Activated CD4-positive, alpha-beta T cell treated with anti-CD3 and anti-CD28 coated beads, Interleukin-10, Interleukin-2, amounts not matched to agents 100 ng/mL and 50 ng/mL, durations not matched to agents 16 hours and 8 hours (primary cell): ENCODE measurements at places on chromosomes 7 and 10.

GRCh38 chr7:106534271-106534846, 126.6 kb downstream of the CCDC71L start:
- DNase-seq: no peak

DNA sequence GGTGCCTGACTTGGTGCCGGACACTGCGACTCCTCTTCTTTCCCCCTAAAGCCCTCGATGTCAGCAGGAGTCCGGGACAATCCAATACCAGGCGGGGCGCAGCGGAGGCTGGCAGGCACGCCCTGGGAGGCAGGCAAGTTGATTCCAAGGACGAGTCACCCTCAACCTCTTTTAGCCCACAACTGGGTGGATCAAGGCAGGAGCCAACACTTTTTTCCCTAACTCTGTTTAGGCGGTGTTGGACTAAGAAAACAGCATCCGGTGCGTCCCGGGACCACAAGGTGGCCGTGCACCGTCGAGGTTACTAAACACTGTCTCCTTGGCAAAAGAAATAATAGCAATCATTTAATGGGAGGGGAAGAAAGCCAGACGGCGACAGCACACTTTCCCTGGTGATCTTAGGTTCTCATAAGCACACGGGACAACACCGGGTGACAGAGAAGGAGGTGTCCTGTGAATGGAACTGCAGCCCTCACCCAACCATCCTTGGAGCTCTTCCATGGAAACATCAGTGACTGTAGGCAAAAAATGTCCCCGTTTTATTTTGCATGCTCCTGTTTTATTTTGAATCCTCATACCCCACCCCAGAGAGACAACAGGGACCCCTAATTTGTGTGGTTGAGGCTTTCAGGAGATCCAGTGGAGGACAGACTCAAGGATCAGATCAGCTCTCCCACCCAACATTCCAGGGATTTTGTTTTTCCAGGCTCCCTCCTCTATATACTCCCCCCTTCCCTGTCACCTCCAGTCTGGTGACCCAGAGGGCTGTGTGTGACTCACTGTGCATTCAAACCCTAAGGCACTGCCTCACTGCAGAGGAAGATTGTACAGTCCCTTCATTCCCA, 1.3 kb upstream of the CALCR start:
- DNase-seq: no peak

GRCh38 chr7:77409739-77410547, 6.2 kb downstream of the GSAP start:
- no peak for DNase-seq

- peak; percentile 89 for DNase-seq
These were observed 49.7 kb downstream of the DNAJC12 start for GRCh38 chr10:67788028-67788886.

DNA sequence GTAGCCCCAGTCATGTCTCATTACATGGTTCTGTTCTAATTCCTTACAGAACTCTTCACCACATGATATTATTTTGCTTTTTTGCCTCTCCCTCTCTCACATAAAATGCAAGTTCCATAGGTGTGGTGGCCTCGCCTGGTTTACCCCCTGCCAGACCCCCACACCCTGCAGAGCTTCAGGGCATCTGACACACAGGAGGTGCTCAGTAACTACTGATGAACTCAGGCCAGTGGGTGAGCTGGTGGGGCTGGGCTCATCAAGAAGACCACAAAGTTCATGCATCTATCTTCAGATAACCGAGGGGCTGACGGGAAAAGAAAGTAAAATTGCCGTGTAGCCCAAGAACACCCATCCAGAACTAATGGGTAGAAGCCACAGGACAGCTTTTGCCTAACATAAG, 253.1 kb downstream of the GRID1 start:
- DNase-seq: no peak

DNA sequence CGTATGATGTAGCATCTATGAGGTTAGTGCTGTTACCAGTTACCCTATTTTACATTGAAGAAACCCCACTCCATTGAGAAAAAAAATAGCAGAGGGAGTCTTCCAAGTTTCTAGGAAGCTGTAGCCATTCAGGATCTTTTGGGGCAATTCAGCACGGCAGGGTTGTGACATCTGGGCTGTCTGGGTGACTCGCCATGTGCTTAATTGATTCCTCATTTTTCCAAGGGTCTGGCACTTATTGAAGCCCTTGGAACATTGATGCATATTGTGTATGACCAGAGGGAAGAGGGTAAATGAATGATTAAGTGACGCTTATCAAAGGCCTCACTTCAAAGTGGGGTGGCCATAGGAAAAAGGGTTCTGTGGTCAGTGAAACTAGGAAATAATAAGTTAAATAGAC, 248.7 kb downstream of the ARHGAP12 start:
- DNase-seq: no peak

DNA sequence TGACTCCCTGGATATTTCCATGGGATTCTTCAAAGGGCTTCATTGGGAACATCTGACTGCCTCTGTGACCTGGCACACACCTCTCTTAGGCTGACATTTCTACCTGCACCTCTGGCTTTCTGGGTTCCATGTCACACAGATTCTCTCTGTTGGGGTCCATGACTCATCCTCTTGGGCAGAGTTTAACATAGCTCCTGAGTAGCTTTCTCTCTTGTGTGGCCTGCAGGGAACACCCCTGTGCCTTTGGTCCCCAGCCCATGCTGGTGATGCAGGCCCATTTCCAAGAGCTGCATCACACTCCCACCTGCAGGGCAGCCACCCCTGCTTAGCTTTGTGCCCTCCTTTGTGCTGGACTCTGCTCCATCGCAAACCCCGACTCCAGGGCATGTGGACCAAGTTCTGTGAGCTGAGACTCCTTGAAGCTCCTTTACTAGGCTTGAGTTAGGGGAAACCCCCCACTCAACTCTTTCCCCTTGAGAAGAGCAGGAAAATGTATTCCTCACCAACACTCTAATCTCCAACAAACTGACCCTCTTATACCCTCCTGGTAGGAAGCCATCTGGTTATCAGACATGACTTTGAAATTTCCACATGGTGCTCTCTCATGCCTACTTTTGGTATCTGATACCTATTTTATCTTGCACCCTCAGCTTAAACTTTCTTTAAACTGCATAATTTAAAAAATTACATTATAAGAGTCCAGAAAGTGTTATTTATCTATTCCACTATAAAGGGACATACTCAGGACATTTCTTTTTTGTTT, 93.3 kb downstream of the ZNF777 start:
- no peak for DNase-seq

DNA sequence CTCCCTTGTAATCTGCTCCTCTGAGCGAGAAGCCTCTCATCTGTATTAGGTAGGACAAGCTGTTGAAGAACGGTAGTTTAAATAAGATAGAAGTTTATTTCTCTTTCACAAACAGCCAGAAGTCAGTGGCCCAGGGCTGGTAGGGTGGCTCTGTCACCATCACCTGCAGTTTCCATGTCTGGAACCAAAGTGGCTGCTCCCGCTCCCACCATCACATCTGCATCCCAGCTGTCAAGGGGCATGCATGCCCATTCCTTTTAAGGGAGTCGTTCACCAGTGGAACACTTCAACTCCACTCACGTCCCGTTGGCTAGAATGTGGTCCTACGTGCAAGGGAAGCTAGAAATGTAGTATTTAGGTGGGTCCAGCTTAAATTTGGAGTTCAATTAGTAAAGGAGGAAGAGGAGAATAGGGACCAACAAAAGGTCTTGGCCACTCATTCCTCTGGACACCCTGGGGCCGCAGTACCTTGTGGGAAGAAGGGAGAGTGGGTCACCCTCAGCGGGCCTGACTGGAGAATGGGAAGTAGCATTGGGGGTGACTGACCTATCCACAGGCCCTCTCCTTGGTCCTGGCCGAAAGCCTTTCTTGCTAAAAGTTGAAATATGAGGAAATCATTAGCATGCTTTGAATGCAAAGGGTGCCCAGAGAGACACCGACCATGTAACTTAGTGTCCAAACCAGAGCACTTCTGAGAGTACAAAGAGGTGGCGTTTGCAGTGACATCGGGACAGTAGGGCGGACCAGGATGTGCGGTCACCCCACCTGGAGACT, 48.0 kb downstream of the ELFN1 start:
- no peak for DNase-seq

DNA sequence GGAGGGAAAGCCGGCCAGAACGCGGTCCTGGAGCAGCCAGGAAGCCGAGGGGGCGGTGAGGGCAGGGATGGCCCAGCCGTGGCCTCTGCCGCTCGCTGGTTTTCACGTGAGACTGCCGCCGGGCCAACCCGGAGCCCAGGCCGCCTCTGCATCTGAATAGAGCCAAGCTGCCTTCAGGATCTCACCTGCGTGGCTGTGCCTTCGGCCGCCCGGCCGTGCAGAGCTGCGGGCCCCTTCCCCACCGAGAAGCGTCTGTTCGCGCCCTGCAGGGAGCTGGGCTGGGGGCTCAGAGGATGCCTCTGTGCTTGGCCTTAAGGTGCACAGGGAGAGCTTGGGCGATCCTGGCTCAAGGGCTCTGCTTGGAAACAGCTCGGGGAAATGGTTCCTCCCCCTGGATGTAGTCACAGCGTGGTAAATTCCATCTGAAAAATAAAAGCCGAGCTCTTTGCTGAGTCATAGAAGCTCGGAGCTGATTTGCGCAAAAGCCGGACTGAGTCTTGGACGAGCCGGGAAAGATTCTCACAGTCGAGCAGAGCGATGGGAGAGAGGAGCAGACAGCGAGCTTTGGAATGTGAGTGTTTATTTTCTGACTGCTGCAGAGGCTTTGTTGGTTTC, at the start of gene JAKMIP3:
Gene JAKMIP3 (plus strand): TSS at position 456 of the 615 bp plus-strand sequence. CDS start 38,863 bp downstream, outside the sequence.
- no peak for DNase-seq

DNA sequence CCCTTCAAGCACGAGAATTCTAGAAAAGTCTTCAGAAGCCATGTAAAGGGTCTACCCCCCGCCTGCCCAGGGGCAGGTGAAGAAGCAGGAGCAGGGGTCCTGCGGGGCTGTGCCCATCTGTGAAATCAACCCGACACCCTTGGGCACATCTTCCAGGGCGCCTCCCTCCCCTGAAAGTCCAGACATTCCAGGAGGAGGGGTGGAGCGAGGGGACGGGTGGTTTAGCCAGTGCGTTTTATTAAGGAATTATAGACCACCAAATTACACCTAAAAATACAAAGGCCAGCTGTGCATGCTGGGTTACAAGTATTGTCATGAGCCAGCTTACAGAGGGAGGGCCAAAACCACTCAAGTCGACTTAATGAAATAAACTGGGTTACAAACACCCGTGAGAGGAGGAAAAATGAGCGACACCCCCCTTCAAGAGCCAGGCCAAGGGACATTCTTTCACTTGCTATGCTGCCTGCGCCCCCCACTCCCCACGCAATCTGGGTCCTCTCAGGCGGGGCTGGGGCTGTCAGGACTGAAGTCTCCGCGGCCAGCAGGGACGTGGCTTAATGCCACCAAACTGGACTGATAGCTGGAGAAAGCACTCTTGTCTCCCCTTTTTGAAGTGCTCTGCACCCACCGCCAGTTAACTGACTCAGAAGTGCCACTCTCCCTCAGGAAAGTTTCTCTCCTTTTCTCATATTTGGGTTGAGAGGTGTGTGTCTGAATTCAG, 360.3 kb downstream of the FRMD4A start:
- DNase-seq: no peak

- peak; percentile 91 for DNase-seq
These were observed 16.2 kb downstream of the HSPB1 start for GRCh38 chr7:76318488-76319353.
